NCI-H2081 treated with DMSO at 0.1 percent for 48 hours (cell line): ENCODE measurements at places on chromosomes 5 and 9.
A peak's percentile ranks its signal among the peaks of the same experiment; 100 is the strongest.

- no peak for DNase-seq
These were observed 67.1 kb downstream of the LHX2 start for GRCh38 chr9:124078641-124079040.

DNA sequence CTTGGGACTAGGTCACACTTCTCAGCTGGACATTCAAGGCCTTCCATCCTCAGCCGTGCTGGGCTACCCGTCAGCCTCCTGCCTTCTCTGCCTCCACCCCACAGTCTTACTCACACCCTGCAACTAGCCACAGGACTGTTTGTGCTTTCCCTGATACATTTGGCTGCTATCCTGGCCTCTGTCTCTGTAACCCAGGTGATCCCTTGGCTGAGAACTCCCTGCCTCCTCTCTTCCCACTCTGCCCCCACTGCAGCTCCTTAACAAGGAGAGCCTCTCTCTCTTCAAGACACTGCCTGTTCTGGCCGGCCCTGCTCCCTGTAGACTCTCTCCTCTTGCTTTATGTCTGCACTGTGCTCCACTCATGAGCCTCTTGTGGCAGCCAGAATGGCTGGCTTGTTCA lies 120.6 kb downstream of the MSX2 start:
- DNase-seq, result no peak

DNA sequence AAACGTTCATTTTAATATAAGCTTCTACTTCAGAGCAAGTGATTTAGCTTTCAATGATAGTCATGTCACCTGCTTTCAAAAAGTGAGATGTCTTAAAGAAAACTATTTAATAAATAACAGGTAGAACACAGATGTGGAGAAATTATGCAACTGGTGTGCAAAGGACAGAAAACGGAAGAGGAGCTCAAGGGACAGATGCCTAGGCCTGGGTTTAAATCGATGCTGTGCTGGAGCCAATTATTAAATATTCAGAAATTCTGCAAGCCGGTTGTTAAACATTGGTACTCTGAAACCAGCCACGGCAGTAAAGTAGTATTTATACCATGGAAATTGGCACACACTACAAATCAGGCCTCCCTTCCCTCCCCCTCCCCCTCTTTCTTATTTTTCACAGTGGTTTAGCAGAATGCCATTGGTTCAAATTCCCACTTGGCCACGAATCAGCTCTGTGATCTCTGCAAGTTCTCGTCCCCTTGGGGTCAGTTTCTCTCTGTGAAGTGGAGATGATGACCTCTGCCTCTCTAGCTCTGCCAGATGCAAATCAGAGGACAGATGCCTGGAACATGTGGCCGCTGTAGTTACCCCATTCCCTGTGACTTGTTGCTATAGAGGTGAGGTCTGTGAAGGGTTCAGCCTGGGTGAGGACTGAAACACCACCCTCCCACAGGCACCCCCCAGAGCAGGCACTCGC lies 6.2 kb upstream of the RNF130 start:
- no peak for DNase-seq

DNA sequence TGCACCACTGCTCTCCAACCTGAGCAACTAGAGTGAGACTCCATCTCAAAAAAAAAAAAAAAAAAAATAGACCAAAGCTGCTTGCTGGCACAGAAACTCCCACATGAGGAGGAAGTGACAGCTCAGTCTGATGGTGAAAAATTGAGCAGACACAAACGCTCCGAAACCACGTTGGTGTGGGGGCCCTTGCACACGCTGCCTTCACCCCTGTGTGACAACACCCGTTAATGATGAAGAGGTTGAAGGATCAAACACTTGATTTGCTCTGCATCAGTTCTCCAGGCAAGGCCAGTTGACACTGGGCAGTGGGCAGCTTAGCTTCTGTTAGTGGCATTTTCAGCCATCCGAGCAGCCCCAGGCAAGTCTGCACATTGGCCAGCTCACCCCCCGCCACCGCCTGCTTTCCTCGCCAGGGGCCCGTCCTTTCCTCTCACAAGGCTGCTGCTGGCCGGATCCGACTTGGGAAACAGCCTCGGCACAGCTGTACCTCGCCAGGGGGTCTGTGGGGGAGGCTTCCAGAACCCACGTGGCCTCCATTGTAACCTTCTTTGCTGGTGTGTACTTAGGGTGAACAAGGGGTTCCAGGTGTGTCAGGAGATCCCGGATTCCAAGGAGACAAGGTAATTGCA lies 79.8 kb downstream of the COL27A1 start:
- no peak for DNase-seq

DNA sequence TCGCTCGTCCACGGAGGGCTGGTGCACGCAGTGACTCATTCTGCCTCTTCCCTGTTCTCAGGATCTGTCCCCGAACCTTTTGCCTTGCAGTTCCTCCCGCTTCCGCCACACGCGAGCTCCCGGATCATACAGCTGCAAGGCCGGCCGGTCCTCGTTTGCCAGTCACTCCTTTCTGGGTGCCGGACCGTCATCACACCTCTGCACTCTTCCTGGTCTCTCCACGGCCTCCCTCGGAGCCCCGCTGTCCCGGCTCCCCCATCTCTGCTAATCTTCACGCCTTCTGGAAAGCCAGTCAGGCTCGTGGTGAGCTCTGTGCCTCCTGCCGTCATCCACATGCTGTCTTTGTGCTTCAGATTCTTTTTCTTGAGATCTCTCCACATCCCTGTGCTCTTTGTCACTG lies 91.8 kb downstream of the STX17 start:
- no peak for DNase-seq

DNA sequence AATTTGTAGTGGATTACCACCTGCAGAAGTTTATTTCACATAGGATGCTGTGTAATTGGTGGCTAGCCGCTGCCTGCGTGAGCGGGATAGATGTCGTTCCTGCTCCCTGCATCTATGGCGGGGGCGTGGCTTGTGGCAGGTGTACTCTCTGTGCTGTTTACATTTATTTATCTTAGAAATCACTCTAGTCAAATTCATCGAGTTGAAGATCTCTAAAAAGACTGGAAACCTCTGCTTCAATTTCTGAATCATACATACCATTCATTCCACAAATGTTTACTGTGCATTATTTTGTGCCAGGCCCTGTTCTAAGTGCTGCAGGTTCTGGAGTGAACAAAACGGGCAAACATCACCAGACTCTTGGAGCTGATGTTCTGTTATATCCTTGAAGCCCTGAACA lies 11.9 kb downstream of the ROPN1L start:
- DNase-seq, result no peak

GRCh38 chr5:116013207-116013785 lies 19.0 kb upstream of the ARL14EPL start:
- no peak for DNase-seq

- DNase-seq, result no peak
These were observed 36.8 kb downstream of the PIP5K1B start for GRCh38 chr9:68741704-68742332.

DNA sequence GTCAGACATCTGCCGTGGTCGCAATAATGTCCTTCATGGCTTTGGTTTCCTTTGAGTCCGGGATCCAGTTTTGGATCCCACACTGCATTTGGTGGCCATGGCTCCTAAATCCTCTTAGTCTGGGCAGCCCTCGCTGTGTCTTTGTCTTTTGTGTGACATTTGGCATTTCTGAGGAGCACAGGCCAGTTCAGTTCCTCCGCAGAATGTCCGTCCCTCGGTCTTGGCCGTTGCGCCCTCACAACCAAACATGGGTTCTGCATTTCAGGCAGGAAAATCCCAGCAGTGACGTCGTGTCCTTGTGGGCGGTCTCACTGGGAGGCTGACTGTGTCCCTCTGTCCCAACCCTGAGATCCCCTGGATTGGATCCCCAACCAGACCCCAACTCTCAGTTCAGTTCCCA lies 172.9 kb upstream of the PPP1R26 start:
- no peak for DNase-seq

GRCh38 chr9:14271093-14271673 lies 42.8 kb downstream of the NFIB start:
- peak; percentile 85 for DNase-seq

DNA sequence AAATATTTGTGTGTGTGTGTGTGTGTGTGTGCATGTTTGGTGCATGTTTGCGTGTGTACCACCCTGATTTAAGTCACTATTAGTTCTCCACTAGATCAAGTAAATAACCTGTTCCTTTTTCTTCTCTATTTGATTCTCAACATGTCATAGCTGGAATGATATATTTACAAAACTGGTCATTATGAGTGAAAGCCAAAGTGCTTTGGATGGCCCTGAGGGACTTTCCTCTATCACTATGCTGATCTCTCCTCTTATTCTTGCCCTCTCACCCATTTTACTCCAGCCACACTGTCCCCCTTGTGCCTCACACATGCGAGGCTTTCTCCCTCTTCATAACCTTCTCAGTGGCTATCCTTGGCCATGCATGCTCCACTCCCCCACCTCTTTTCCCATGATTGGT lies 144.6 kb upstream of the NMUR2 start:
- no peak for DNase-seq

- DNase-seq, result no peak
These were observed 6.1 kb upstream of the ALDH1B1 start for GRCh38 chr9:38386319-38386895.

DNA sequence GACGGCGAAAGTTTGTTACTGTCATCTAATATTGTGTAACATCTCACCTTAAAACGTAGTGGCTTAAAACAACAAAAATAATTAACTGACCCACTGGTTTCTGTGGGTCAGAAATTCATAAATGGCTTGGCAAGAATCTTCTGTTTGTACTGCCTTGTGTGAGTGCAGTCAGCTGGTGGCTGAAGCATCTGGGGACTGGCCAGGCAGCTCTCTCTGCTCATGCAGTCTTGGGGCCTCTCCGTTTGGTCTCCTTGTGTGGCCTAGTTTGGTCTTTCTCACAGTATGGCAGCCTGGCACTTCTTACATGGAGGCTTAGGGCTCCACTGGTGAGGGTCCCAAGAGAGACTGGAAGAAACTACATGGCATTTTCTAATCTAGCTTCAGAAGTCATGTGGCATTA lies 49.0 kb upstream of the CTXN3 start:
- no peak for DNase-seq

DNA sequence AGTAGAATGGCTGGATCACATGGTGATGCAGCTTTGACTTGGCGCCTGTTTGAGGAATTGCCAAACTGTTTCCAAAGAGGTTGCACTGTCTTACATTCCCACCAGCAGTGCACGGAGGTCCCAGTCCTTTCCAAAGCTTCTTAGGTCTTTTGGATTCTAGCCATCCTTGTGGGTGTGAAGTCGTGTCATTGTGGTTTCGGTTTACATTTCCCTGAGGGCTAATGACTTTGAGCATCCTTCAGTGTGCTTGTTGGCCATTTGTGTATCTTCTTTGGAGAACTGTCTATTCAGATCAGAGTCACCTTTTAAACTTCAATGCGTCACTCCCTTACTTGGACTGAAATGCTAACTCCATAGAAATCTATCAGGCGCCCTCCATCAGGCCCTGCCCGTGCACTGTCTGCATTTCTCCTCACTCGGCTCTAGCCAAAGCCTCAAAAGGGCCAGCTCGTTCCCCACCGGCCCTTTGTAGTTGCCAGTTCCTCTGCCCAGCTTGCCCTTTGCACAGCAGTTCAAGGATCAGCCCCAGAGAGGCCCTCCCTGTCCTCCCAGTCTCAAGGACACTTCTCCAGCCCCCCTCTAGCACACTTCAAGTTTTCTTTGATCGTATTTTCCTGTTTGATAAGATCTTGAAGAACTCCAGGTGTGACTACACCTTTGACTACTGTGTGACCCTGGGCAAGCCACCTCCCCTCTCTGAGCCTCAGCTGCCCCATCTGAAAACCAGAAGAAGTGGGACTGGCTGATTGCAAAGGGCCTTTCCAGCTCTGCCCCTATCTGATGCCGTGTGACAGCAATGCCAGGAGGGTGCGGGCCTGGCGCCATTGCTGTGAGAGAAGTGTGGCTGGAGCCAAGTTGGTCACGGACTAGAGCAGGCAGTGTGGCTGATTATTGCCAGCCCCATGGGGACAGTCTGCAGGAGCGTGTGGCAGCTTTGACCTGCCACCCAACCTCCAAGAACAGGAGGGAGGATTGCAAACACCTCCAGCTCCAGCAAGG lies 5.6 kb downstream of the HRH2 start:
- no peak for DNase-seq

- DNase-seq, result no peak
These were observed 157.9 kb upstream of the DMRT1 start for GRCh38 chr9:683509-684021.

DNA sequence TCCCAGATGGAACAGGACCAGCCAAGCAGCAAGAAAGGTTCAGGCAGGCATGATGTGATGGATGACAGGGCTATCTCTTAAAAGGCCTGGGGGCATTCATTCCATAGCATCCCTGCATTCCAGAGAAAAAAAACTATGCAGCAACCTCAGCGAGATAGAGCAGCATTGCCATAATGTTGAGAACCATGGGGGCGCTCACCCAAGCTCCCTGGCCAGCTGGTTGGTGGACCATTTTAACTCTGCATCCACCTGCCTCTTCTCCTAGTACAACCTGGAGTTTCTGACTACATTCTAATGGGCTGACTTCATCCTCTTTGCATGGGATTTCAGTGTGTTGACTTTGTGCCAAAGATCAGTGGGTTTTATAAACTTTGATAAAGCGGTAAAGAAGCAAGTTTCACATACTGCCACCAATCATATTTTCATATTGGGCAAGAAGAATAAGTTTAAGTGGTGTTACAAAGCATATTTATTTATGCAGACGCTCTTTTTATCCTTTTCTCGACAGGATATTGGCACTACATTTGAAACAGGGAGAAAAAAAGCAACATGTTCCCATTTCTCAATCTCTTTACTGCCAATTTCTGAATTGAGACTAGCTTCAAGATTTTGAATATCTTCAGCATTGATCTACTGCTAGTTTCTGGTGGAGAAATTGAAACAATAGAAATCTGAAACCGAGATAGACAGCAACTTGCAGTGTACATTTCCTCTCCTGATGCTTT lies 378.3 kb upstream of the WWC1 start:
- DNase-seq, result no peak

GRCh38 chr9:3181049-3181953 lies 337.4 kb upstream of the PUM3 start:
- peak; percentile 28 for DNase-seq

- no peak for DNase-seq
These were observed 10.4 kb upstream of the F2R start for GRCh38 chr5:76705574-76705973.

- no peak for DNase-seq
These were observed 9.1 kb upstream of the HSPB3 start for GRCh38 chr5:54446379-54446732.

- no peak for DNase-seq
These were observed 114.5 kb downstream of the RPS23 start for GRCh38 chr5:82163452-82164175.

DNA sequence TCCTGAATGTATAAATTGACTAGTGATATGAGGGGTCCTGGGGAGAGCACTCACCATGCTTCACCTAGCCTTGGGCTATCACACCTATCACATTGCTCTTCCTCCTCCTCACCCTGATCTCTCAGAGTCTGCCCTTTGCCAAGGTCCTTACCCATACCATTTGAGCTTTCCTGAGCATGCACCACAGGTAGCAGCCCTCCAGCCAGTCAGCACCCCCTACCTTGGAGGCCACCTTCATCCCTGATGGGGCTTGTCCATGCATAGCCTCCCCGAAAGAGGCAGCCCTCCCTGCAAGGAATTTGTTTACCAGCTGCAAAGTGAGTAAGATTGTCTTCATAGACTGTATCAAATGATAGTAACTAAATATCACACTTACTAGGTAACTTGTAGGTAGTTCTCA lies 83.1 kb downstream of the ALDH7A1 start:
- DNase-seq, result no peak

- no peak for DNase-seq
These were observed 420.0 kb downstream of the GADD45G start for GRCh38 chr9:90024823-90025222.

GRCh38 chr5:80998590-80998979 lies 38.4 kb downstream of the RASGRF2 start:
- no peak for DNase-seq

- no peak for DNase-seq
These were observed 28.3 kb downstream of the OLFML2A start for GRCh38 chr9:124805186-124805585.

GRCh38 chr5:139265001-139265400 lies 28.5 kb upstream of the MATR3 start:
- DNase-seq, result no peak
